ENCODE measurements at places on chromosomes 6 and 20. TPM values are rescaled to one million over a fixed set of nuclear protein-coding genes. Genes with fewer than 3 reads are reported as not detected.

MICAL1 gene
- 46.4 TPM for polyA plus RNA-seq

COL10A1 gene
- 0.18 TPM for polyA plus RNA-seq

AGER gene
- 1.8 TPM for polyA plus RNA-seq

RAB23 gene
- 2.9 TPM for polyA plus RNA-seq

All from GM12878 (cell line).